ENCODE measurements at places on chromosomes 12 and 14. TPM values are rescaled to one million over a fixed set of nuclear protein-coding genes. Genes with fewer than 3 reads are reported as not detected.

DNA sequence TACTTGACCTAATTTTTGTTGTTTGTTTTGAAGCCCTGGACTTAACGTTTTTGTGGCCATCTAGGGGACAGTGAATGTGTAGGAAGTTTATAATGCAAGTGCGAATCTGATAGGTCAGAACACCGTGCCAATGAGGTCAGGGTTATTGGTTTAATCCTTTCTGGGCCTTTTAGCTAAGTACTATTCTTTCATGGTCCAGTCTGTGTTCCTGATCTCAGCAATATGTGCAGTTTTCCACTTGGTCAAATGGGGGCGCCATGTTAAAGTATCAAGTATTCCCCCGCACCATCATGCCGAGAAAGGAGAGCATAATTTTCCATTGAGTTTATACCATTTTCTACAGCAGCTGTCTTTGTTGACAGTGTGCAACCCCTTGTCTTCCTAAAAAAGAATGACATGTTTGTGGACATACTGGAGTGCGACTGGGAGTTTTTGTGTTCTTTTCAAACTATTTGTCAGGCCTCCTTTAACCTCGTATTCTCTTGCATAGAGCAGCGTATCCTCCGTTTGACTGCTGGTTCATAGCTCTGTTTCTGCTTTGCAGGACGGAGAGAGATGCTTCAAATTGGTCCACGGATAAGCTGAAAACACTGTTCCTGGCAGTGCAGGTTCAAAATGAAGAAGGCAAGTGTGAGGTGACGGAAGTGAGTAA is 1.3 kb downstream of the AHSA1 start:
- H3K27ac ChIP-seq = peak overlapping the region; percentile 100
- peaks cover 32% of the 10 kb centered on the region for H3K4me1 ChIP-seq
- no peaks in the 10 kb centered on the region for H3K27me3 ChIP-seq
- H3K36me3 ChIP-seq = peaks cover 42% of the 10 kb centered on the region
- DNase-seq = peak; percentile 88
- H3K4me3 ChIP-seq = peak overlapping the region; percentile 100

DNA sequence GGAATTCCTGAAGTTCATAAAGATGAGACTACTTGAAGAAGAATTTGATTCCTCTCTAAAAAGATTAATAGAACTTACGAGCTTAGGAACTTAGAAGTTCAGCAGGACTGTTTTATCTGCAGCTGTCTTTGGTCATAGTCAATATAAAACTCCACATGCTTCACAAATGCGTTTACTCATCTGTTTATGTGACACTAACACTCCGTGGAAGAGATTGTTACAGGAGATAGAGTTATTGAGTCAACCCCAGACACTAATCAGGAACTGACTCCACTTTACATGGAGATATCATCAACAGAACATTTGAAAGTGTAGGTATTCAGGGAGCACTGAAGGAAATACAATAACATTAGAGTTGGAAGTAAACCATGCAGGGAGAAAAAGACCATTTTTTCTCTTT is 92.8 kb downstream of the LRFN5 start:
- DNase-seq = no peak
- peaks cover 9% of the 10 kb centered on the region for H3K27me3 ChIP-seq
- H3K4me1 ChIP-seq = no peaks in the 10 kb centered on the region
- no peak overlapping the region for H3K27ac ChIP-seq
- no peaks in the 10 kb centered on the region for H3K36me3 ChIP-seq

The BEST3 gene
- total RNA-seq = not detected

- no peak overlapping the region for H3K27ac ChIP-seq
- no peak overlapping the region for H3K4me3 ChIP-seq
- peaks cover 39% of the 10 kb centered on the region for H3K36me3 ChIP-seq
- no peak for DNase-seq
- H3K4me1 ChIP-seq = no peaks in the 10 kb centered on the region
- H3K27me3 ChIP-seq = no peaks in the 10 kb centered on the region
Measured at GRCh38 chr12:110330124-110330523, 49.1 kb downstream of the ATP2A2 start.

GRCh38 chr12:89706551-89706950 is 2.1 kb downstream of the ATP2B1 start:
- no peak overlapping the region for H3K27ac ChIP-seq
- peak overlapping the region; percentile 93 for H3K4me3 ChIP-seq
- peaks cover 43% of the 10 kb centered on the region for H3K4me1 ChIP-seq
- DNase-seq = no peak

- peak overlapping the region; percentile 79 for H3K27ac ChIP-seq
- H3K36me3 ChIP-seq = no peaks in the 10 kb centered on the region
- H3K4me3 ChIP-seq = no peak overlapping the region
- DNase-seq = peak; percentile 34
Measured at GRCh38 chr12:47032644-47033043, 46.8 kb upstream of the PCED1B start.

GRCh38 chr12:58919231-58920101 is 838 bp downstream of the LRIG3 start:
- DNase-seq = no peak
- H3K36me3 ChIP-seq = no peaks in the 10 kb centered on the region
- H3K27me3 ChIP-seq = peaks cover 38% of the 10 kb centered on the region
- H3K4me3 ChIP-seq = no peak overlapping the region
- no peak overlapping the region for H3K27ac ChIP-seq
- peaks cover 6% of the 10 kb centered on the region for H3K4me1 ChIP-seq

The TIMELESS gene
- total RNA-seq = 70.8 TPM

All from activated naive CD4-positive, alpha-beta T cell treated with anti-CD3 and anti-CD28 coated beads for 36 hours (primary cell).